ENCODE measurements at places on chromosomes 4 and X. TPM values are rescaled to one million over a fixed set of nuclear protein-coding genes. Genes with fewer than 3 reads are reported as not detected.
A peak's percentile ranks its signal among the peaks of the same experiment; 100 is the strongest.

Gene MRFAP1L1
- 31.7 TPM for total RNA-seq

Gene EMCN
- not detected for total RNA-seq

GRCh38 chr4:53659112-53659511 lies 67.8 kb upstream of the LNX1 start:
- no peak overlapping the region for H3K27ac ChIP-seq
- no peaks in the 10 kb centered on the region for H3K27me3 ChIP-seq
- H3K4me1 ChIP-seq: peaks cover 4% of the 10 kb centered on the region
- no peak overlapping the region for H3K4me3 ChIP-seq

DNA sequence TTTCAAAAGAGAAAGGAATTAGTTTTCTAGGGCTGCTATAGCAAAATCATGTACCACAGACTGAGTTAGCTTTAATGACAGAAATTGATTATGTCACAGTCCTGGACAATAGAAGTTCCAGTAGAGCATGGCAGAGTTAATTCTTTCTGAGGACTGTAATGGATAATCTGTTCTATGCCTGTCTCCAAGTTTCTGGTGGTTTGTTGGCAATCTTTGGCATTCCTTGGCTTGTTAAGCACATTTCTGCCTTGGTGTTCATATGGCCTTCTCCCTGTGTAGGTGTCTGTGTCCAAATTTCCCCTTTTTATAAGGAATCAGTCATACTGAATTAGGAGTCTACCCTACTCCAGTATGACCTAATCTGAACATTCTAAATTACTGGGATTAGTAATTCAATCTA lies 336.1 kb upstream of the PABPC4L start:
- DNase-seq: no peak
- H3K4me3 ChIP-seq: no peak overlapping the region

DNA sequence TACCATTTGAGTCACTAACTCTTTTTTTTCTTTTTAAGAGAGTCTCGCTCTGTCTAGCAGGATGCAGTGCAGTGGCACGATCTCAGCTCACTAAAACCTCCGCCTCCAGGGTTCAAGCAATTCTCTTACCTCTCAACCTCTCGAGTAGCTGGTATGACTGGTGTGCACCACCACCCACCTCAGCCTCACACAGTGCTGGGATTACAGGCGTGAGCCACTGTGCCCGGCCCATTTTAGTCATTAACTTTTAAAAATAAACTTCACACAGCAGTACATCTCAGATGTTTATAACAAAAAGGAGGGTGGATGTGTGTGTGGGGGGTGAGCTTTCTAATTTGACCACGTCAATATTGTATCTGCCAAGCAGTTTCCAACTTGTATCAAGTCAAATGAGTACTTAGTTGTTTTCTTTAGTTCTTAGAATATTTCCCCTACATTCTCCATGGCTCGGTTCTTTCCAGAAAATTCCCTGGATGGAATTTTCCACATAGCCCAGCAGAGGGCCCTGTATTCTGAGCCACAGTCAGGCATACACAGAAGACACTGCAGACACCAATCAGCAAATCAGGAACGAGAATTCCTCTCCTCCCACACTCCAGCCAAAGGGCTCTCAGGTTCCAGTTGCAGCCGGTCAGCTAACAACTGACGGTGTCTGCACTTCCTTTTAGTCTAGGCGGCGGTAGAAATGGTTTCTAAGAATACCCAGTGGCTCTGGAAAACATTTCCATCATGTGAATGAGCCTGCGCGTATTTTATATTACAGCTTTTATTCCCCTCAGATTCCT lies 20.1 kb upstream of the ARAF start:
- H3K27me3 ChIP-seq: no peaks in the 10 kb centered on the region
- peak overlapping the region; percentile 15 for H3K27ac ChIP-seq
- H3K4me1 ChIP-seq: no peaks in the 10 kb centered on the region
- H3K36me3 ChIP-seq: no peaks in the 10 kb centered on the region
- H3K4me3 ChIP-seq: no peak overlapping the region
- peak; percentile 92 for DNase-seq

DNA sequence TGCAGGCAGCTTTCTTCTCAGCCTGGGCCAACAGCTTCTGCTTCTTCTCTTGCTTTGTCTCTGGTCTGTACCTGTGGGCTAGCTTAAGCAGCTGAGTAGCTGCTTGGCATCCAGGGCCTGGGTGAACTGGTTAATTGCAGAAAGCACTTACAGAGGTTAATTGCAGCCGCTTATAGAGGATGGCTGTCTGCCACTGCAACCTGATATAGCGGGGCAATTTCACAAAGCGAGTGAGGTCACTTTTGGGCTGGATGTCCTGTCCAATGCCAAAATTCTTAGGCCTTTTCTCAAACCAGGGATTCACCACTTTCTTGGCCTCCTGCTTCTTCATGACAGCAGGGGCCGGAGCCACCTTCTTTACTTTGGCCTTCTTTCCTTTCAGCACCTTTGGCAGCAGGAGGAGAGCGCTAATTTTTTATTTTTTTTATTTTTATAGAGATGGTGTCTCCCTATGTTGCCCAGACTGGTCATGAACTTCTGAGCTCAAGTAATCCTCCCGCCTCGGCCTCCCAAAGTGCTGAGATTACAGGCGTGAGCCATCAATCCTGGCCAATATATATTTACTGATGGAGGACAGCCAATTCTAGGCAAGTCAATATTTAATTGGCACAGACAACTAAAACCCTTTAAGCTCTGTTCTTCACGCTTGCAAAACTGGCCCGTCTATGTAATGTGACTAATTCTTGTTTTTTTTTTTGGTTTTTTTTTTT lies 61.0 kb downstream of the ENOPH1 start:
- H3K27me3 ChIP-seq: peaks cover 2% of the 10 kb centered on the region
- no peaks in the 10 kb centered on the region for H3K36me3 ChIP-seq
- no peak overlapping the region for H3K27ac ChIP-seq
- DNase-seq: no peak
- H3K4me3 ChIP-seq: no peak overlapping the region
- H3K4me1 ChIP-seq: no peaks in the 10 kb centered on the region

DNA sequence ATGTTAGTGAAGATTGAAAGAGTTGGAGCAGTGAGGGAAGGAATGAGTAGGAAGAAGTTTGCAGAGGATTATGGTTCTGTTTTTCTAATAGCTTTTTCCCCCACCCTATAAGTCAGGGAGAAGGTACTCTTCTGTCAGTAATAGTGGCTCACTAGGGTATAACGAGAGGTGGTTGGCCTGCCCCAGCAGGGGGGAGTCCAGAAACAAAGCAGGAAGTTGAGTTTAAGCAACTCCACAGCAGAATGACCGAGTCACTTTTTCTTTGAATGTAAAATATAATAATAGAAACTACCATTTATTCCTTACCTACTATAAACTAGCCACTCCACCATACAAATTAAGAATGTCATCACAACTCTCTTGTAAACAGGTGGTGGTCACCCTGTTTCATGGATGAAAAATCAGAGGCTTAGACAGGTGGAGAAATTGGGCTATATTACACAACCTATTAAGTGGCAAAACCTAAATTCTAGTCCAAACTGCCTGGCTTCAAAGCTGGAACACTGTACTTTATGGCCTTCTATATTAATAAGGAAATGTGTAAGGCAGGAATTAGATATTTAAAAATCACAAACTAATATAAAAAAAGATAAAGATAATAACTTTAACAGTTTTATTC lies 21.9 kb downstream of the AP1AR start:
- no peak overlapping the region for H3K4me3 ChIP-seq
- no peak for DNase-seq
- no peaks in the 10 kb centered on the region for H3K27me3 ChIP-seq
- no peak overlapping the region for H3K27ac ChIP-seq

DNA sequence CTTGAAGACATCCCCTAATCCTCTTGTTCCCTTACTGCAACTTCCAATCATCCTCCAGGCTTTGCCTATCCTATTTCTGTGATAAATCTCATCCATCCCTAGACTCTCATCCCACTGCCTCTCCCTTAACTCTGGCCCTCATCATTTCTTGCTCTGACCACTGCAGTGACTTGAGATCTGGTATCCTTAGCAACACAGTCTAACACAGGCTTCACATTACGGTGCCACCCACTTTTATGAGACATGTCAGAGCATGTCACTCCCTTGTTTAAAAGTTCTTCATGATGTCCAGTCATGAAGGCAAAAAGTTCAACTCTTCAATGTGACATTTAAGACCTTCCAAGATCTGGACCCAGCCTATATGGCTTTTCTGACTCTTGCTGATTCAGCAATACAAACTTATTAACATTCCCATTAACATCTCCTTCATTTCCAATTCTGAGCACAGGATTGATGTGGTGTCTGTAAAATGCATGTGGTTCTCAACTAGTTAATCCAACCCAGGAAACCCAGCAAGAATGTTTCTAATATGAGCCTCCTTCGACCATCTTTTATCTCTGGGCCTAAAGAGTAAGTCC lies 64.0 kb downstream of the OR13H1 start:
- peaks cover 4% of the 10 kb centered on the region for H3K27me3 ChIP-seq
- no peaks in the 10 kb centered on the region for H3K4me1 ChIP-seq
- no peak overlapping the region for H3K4me3 ChIP-seq
- H3K27ac ChIP-seq: no peak overlapping the region
- H3K36me3 ChIP-seq: no peaks in the 10 kb centered on the region
- DNase-seq: no peak

- no peak overlapping the region for H3K27ac ChIP-seq
- H3K36me3 ChIP-seq: peaks cover 26% of the 10 kb centered on the region
- no peaks in the 10 kb centered on the region for H3K27me3 ChIP-seq
- H3K4me1 ChIP-seq: peaks cover 20% of the 10 kb centered on the region
- H3K4me3 ChIP-seq: no peak overlapping the region
Observed at GRCh38 chr4:10118048-10119004, 1.7 kb upstream of the WDR1 start.

Measured in IMR-90 (cell line).